ENCODE measurements at places on chromosomes 16 and 17.

GRCh38 chr17:15239491-15239890 is 25.6 kb downstream of the PMP22 start:
- DNase-seq: no peak

- no peak for DNase-seq
Measured at GRCh38 chr17:70055000-70055399, 20.0 kb upstream of the KCNJ16 start.

DNA sequence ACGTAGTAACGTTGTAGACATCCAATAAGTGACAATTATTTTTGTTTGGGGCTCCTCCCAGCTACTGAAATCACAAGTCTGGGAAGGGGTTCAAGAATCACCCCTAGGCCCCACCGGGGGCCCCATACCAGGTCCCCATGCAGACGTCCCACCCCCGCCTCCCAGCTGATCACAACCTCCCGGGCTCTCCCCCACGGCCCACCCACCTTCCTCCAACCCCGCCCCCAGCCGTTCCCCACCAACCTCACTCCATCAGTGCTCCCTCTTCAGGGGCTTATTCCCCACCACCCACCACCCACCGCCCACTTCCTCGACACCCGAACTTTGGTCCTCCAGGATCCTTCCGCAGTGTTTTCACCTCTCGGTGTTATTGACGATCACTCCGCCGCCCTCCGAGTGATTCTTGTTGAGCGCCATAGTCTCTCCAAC is 240 bp downstream of the WBP2 start:
- DNase-seq: no peak

DNA sequence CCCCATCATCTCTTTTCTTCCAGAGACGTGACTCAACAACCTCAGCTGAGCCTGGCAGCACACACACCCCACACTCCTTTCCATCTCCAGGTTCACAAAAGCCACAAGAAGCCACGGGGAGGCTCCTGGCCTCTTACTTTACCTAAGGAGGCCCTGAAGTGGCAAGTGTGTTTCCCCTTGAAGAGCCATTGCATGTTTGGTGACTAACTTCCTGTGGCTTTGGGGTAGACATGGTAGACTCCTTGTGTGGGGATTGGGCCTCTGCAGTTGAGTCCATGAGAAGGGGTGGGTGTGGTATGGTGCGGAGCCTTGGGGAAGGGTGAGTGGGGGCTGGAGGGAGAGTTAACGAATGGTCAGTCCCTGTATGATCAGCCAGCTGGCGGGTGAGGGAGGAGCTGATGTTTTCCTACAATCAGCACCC is 24.2 kb downstream of the SAP30BP start:
- DNase-seq: no peak

DNA sequence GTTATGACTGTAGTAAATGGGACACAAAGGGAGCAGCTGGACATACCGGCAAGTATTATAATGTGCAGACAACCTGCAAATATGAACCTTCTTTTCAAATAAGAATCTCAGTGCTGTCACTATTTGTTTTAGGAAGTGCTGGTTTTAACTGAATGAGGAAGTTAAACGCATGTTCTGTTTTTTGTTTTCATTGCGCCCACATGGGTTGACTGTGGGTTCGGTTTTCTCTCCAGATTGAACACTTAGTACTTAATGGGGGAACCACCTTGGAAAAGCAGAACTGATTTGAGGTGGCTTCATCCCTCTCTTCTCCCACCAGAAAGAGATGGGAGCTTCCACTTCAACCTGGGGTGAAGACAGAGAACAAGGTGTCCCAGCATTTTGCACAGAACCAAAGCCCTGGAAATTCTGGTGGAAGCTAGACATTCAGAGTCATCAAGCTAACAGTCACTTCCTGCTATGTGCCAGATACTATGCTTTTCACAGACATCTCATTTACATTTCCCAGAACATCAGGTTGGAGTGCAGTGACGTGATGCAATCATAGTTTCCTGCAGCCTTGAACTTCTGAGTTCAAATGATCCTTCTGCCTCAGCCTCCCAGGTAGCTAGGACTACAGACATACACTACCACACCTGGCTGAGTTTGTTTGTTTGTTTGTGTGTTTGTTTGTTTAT is 149.8 kb downstream of the CDH13 start:
- no peak for DNase-seq

DNA sequence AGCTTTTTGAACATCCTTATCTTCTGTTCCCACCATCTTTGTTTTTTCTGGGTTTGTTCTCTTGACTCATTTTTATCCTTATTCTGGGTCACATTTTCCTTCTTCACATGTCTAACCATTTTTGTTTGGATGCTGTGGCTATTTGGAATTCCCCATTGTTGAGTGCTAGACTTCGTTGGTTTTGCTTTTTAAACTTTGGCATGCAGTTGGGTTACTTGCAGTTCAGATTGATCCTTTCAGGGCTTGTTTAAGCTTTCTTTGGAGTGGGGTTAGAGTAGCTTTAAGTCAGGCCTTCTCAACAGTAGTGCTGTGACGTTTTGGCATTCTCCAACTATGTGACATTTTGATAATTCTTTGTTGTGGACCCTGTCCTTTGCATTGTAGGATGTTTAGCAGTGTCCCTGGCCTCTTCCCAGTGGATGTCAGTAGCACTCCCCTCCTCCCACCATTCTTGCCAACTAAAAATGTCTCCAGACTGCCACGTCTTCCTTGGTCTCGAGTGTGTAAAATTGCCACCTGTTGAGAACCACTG is 21.1 kb downstream of the PRMT7 start:
- no peak for DNase-seq

- no peak for DNase-seq
Measured at GRCh38 chr16:89596061-89596689, 17.3 kb upstream of the DPEP1 start.

DNA sequence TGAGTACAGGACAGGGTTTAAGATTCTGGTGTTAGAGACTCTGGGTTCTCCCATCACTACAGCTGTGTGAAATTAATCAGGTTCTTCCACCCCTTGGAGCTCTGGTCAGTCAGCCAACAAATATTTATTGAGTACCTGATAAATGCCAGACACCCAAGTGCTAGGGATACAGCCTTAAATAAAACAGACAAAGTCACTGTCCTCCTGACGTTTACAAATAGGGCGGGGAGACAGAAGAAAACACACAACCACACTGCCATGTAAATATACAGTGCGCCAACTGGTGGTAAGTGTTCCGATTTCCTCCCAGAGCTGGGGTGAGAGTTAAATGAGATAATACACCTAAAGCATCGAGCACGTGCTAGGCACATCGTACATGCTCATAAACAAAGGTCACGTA is 121.0 kb downstream of the COPRS start:
- DNase-seq: no peak

- DNase-seq: no peak
Measured at GRCh38 chr17:36128411-36128978, 24.9 kb downstream of the CCL4 start.

- no peak for DNase-seq
Measured at GRCh38 chr16:64826374-64826773, 295.5 kb downstream of the CDH11 start.

DNA sequence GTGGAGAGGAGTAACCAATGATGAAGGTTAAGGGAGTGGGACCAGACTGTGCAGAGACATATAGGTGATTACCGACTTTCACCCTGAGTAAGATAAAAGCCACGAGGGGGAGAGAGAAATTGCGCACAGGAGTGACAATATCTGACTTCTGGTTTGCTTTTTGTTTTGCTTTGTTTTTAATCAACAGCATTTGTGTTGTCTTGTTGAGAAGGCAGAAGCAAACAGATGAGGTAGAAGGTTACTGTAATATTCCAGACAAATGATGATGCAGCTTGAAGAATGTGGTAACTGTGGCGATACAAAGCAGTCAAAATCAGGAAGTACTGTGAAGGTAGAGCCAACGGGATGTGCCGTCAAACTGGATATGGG is 7.5 kb downstream of the PELP1 start:
- no peak for DNase-seq

DNA sequence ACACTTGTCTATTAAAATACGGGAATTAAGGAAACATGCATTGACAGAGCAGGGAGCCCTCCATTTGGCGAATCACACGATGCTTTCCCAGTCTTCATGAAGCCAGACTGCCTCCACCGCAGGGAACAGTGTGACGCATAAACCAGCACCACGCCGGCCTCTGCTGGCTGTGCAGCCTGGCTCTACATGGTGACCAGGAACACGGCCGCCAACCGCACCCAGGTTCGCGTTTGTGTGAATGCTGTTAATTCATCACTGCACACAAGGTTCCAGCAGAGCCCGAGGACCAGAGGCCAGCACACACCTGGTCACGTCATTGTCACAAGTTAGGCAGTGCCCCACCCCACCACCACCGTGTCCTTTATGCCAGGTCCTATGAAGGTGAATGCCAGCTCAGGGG is 26.7 kb downstream of the TMEM204 start:
- no peak for DNase-seq

GRCh38 chr17:73801455-73802100 is 157.3 kb upstream of the SDK2 start:
- no peak for DNase-seq

GRCh38 chr17:42699415-42699740 is 17.0 kb downstream of the CNTNAP1 start:
- DNase-seq: no peak

DNA sequence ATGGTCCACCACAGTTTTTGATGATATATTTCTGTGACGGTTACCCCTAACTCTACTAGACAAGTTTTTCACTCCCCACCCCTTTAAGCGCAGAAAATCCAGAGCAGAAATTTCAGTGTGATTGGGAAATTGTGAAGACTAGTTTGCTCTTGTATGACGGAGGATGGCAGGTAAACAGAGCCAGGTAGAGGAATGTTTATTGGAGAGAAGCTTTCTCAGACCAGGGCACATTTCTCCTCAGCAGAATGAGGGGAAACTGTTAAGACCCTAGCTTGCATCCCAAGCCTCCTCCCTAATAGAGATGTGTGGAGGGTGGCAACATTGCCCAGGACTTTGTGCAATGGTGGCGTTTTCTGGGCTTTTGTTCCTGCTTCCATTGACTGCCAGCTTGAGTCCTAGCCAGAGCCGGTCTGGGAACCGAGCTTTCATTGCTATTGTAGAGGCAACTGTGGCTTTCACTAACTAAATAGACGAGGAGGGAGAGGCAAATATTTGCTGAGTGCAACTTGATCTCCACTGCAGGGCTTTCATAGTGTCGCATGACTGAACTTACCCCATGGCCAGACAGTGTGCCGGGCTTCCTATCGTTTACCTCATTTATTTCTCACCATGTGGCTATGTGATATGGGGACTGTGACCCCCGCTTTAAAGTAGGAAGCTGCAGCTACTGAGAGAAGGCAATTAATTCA is 159.6 kb upstream of the MPHOSPH6 start:
- DNase-seq: no peak

DNA sequence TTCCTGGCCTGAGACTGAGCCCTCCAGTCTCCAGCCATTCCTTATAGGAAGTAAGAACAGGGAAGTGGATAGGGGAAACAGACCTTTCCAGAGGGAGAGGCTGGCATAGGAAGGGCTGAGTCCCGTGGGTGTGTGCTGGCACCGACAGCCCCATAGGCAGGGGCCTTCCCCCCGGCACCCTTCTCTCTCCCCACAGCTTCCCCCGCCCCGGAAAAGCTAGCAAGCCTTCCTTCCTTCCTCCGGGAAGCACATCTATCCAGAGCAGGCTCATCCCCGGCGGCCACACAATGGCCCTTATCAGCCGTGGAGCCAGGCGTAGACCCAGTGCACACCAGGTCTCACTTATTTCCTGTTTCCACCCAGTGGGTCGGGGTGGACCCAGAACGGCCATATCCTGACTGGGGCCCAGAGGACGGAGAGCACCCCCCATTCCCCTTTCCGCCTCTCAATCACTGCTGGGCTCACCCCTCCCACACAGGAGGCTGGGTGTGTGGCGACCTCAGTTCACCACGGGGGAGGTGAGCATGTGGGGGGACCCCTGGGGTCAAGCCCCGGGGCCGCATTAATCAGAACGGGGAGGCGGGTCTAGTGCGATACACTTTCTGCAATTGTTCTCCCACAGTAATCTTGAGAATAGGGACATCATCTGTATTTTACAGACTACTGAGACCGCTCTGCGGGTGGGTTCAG is 950 bp upstream of the MYO1C start:
- DNase-seq: no peak
